ENCODE measurements at places on chromosomes 1 and 21. TPM values are rescaled to one million over a fixed set of nuclear protein-coding genes. Genes with fewer than 3 reads are reported as not detected.
A peak's percentile ranks its signal among the peaks of the same experiment; 100 is the strongest.

- DNase-seq, result no peak
Measured at GRCh38 chr1:56254130-56254529, 325.2 kb downstream of the PLPP3 start.

GRCh38 chr1:3590951-3591865, 20.1 kb downstream of the MEGF6 start:
- no peak for DNase-seq

Gene LORICRIN
- not detected for total RNA-seq

Gene ORC1
- total RNA-seq, result 0.47 TPM

- peak; percentile 86 for DNase-seq
Measured at GRCh38 chr1:15370781-15371520, 38.7 kb upstream of the EFHD2 start.

Gene PDXK
- total RNA-seq, result 74.9 TPM

Gene ITGB2
- total RNA-seq, result 40.3 TPM

DNA sequence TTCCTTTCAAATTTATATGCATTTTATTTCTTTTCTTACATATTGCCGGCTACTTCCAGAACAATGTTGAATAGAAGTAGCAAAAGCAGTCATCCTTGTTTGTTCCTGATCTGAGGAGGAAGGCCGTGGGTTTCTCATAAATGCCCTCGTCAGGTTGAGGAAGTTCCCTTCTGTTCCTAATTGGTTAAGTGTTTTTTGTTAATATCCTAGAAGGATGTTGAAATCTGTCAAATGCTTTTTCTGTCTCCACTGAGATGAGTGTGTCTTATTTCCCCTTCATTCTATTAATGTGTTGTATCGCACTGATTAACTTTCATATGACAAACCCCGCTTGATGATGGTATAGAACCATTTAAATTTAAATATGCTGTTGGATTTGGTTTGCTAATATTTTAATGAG, 15.4 kb downstream of the TTLL10 start:
- no peak for DNase-seq

DNA sequence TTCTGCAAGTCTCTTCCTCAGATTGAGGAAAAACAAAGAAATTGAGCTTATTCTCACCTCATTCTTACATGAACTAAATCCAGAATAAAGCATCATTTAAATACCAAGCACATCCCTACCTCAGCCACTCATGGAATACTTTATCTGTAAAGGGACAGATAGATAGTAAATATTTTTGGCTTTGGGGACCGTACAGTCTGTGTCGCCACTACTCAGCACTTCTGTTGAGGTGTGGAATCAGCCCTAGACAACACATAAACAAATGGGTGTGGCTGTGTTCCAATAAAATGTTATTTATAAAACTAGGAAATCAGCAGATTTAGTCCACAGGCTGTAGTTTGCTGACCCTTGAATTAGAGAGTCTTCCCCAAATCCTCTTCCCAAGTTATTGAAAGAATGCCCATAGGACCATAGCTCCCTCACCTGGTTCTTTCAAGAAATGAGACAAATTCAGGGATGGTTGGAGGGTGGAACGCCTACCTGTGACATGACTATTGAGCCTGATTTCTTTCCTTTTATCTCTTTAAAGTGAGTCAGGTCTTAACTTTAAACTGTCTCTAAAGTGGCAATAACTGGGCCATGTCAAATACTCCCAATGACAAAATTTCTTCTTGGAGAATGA, 878.5 kb downstream of the USP25 start:
- no peak for DNase-seq

- no peak for DNase-seq
Measured at GRCh38 chr1:6142036-6142621, 38.0 kb downstream of the CHD5 start.

DNA sequence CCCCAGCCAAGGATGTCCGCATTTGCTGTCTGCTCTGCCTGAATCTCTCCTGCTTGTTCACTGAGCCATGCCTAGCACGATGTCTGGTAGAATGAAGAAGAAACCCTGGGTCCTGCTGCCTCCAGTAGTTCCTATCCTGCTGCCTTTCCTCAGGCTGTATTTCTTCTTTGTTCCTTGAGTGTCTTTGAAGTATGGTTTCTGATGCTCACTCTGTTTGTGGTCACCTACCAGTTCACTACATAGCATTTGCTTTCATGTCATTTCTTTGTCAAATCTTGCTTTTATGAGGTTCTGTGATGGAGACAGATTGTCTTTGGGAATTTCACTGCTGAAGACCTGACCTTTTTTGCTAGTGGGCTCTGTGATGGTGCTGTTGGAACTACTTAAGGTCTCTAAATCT, 5.9 kb downstream of the UCK2 start:
- DNase-seq, result no peak

- DNase-seq, result no peak
Measured at GRCh38 chr1:213876531-213876930, 111.2 kb upstream of the PROX1 start.

DNA sequence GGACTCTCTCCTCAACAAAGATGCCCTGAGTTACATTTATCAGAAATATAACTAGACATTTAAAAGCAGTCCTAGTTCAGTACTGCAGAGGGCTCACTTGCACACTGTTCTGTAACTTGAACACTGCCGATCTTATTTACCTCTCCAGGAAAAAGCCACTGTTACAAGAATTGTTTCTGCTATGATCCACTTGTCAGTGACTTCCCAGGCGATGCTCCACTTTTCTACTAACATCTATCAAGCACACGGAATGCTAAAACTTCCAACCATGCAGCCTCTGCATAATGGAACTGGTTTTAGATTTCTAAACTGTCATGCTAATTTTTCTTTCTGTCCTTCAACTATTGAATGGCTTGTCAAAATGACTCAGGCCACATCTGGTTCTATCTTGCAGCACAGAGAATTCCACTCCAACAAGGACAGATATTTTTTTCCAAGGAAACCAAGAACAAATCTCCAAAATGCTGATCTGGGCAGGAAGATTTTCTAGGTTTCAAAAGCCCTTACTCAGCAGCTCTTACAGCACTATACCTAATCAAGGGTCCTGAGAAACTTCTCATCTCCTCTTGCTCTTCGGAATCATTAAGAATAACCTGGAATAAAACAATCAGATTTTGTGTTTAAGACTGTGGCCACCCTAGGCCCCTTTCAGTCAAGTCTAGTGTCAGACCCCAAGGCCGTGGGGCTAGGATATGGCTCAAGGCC, 9.9 kb downstream of the SEC16B start:
- DNase-seq, result no peak

Gene TEX38
- not detected for total RNA-seq

Gene CFAP74
- not detected for total RNA-seq

DNA sequence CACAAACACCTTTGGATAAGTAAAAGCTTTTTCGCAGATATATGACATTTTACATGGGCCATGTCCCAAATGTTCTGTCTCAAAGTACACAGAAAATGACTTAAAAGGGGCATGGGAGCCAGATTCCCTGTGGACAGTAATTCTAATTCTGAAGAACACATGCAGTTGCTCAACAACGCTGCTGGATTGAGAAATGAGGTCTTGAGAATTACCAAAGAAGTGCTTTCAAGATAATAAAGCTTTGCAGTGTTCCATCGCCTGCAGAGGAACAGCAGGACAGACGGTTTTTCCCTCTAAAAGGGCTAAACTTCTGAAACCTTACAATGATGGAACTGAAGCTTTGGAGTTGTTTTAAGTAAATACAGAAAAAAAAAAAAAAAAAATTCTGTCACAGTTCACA, 55.3 kb upstream of the HSPA13 start:
- no peak for DNase-seq

Gene B3GALT5
- total RNA-seq, result 0.09 TPM

DNA sequence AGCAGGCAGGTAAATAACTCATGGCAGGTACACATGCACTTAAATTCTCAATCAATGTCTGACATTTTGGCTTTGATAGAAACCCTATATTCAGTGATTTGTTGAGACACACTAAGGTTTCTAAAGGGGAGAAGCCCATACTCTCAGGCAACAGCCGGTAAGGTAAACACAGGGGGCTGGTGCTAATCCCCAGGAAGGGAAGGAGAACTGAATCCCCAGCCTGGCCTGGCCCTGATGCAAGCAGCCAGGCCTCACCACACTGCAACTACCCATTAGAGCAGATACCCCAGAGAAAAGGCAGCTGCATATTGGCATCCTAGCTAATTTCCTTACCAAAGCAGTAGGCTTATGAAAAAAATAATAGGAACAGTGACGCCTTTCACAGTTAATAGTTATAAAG, 116.5 kb upstream of the LRRC7 start:
- no peak for DNase-seq
